ENCODE measurements at places on chromosomes 11 and 22. TPM values are rescaled to one million over a fixed set of nuclear protein-coding genes. Genes with fewer than 3 reads are reported as not detected.

GRCh38 chr22:43345761-43346301 is 2.7 kb upstream of the SCUBE1 start:
- DNase-seq: no peak

GRCh38 chr11:29963796-29964195 is 53.0 kb downstream of the KCNA4 start:
- DNase-seq: no peak

Gene TRIM29
- polyA plus RNA-seq: not detected

Gene PNPLA5
- polyA plus RNA-seq: 0.11 TPM

- no peak for DNase-seq
These were observed 17.0 kb upstream of the PDE3B start for GRCh38 chr11:14626650-14627049.

DNA sequence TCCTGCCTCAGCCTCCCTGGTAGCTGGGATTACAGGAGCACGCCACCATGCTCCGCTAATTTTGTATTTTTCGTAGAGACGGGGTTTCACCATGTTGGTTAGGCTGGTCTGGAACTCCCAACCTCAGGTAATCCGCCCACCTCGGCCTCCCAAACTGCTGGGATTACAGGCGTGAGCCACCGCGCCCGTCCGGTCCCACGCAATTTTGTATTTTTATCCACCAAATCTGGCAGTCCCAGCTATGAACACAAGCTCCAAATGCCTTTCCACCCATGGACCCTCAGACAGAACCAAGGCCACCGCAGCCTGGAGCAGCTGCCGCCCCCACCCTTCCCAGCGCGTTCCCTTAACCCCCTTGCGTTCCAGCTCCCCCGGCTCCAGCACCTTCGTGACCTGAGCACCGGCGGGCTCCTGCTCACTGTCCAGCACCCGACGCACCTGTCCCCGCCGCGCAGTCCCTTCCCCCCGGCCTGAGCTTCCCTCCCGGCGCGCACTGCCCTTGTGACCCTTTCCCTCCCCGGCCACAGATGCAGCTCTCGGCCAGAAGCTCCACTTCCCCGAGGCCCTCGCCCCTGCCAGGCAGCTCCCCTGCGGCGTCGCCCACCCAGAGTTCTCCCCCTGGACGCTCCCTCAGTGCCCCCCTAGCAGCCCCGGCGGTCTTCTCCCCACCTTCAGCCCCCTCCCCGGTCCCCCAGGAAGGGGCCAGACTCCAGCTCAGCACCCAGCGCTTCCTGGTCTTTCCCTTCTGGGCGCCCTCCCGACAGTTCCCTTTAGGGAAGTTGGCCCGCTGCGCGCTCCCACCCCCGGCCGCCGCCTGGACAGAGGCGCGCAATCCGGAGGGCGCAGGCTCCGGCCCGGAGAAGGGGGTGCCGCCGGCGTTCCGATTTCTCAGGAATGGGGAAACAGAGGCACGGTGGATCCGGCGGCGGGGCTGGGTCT is 5.6 kb upstream of the ZBED4 start:
- DNase-seq: no peak

DNA sequence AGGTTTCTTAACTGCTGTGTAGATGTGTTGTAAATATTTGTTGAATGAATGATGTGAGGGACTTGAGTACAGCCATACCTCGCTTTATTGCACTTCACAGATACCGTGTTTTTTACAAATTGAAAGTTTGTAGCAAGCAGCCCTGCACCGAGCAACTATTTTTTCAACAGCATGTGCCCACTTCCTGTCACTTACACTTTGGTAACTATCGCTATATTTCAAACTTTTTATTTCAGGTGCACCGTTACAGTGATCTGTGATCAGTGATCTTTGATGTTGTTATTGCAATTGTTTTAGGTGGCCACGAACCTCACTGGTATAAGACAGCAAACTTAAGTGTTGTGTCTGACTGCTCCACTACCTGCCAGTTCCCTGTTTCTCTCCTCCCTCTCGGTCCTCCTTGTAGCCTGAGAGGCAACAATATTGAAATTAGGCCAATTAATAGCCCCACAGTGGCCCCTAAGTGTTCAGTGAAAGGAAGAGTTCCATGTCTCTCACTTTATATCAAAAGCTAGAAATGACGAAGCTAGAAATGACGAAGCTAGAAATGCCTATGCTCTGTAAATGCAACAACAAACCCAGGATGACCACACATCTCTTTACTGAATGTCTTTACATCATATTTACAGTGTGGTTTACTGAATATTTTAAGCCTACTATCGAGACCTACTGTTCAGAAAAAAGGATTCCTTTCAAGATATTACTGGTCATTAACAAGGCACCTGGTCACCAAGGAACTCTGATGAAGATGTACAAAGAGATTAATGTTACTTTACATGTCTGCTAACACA is 1.0 kb downstream of the SFI1 start:
- DNase-seq: no peak

Gene SLC1A2
- 1.1 TPM for polyA plus RNA-seq

Gene LRRC56
- polyA plus RNA-seq: 1.5 TPM

- DNase-seq: no peak
These were observed 133.0 kb upstream of the CSNK2A3 start for GRCh38 chr11:11486002-11486401.

Gene DNAJB7
- polyA plus RNA-seq: not detected

DNA sequence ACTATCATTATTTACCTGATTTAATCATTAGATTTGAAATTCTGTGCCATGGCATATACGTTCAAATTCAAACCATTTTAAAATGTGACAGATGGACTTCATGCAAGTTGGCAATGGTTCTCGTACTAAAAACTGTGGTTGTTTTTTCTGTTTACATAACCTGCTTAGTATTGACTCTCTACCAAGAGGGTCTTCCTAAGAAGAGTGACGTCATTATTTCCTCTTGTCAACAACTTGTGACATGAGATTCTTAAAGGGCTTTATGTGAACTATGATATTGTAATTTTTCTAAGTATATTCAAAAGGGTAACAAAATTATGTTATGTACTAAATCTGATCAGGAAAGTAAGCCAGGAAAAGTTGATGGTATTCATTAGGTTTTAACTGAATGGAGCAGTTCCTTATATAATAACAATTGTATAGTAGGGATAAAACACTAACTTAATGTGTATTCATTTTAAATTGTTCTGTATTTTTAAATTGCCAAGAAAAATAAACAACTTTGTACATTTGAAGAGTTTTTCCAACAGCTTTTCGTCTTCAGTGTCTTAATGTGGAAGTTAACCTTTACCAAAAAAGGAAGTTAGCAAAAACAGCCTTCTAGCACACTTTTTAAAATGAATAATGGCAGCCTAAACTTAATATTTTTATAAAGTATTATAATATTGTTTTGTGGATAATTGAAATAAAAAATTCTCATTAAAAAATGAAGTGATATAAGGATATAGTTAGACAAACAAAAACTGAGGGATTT is 87.0 kb downstream of the GRK3 start:
- DNase-seq: no peak

GRCh38 chr11:61294717-61295595 is at the start of gene VWCE:
VWCE (minus strand) TSS chr11:61295316; CDS start chr11:61295037, 279 bp downstream.
- DNase-seq: no peak

Gene MMP11
- 9.0 TPM for polyA plus RNA-seq

GRCh38 chr11:11036848-11037732 is 179.2 kb upstream of the ZBED5 start:
- no peak for DNase-seq

Gene SCUBE2
- 1.3 TPM for polyA plus RNA-seq
